ENCODE measurements at places on chromosomes 6 and 20.
A peak's percentile ranks its signal among the peaks of the same experiment; 100 is the strongest.

DNA sequence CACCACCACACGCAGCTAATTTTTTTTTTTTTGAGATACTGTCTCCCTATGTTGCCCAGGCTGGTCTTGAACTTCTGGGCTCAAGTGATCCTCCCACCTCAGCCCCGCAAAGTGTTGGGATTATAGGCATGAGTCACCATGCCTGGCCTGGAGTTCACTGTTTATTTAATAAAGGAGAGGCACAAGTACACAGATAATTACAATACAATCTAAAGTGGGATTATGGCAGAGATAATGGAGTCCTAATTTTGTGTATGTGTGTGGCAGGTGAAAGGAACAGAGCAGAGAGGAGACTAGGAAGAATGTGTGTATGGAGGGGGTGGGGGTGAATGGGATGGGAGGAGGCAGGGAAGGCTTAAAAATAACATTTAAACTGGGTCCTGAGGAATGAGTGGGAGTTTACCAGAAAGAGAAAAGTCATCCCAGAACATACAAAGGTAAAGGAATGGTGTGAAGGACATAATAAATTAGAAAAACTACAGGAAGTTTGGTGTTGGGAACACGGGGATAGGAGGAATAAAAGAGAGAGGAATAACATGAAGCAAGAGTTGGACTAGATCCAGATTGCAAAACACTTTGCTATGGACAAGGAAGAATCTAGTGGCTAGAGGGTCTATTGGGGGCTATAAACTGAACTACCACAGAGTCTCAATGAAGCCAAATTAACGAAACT lies 4.4 kb downstream of the NCOA5 start:
- no peak for DNase-seq

- no peak for DNase-seq
Observed at GRCh38 chr6:75550544-75551167, 51.0 kb upstream of the SENP6 start.

DNA sequence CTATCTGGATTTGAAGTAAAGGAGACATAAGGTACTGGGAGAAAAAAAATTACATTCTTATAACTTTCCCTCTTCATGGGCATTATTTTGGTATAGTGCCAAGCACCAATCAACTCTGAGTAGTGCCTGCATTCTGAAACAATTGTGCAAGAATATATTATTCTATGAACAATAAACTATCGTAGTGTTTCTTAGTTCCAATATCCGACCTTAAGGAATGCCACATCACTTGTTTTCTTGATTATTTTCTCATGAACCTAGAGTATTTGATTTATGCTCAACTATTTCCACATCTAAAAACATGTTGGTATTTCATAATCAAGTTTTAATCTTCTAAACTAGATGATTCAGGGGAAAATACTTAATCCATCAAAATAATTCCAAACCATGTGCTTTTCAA lies 294.4 kb upstream of the TBX18 start:
- DNase-seq, result no peak

- no peak for DNase-seq
Observed at GRCh38 chr6:10307476-10307875, 107.4 kb downstream of the TFAP2A start.

GRCh38 chr20:56428881-56429280 lies 16.8 kb downstream of the CASS4 start:
- no peak for DNase-seq

DNA sequence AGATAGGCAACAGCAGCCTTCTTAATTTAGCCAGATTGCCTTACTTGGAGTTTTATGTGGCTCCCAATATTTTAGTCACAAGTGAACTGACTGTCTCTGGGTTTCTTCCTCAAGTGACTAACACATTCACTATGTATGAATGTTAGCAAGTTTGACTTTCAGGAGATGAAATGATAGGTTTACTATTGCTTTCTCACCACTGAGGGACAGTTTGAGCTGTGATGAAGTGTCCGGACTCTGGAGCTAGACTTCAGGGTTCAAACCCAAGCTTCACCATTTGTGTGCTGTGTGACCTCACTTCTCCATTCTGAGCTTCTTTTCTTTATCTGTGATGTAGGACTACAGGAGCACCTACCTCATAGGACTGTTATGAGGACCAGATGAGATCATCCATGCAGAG lies 8.2 kb downstream of the DHX35 start:
- no peak for DNase-seq

DNA sequence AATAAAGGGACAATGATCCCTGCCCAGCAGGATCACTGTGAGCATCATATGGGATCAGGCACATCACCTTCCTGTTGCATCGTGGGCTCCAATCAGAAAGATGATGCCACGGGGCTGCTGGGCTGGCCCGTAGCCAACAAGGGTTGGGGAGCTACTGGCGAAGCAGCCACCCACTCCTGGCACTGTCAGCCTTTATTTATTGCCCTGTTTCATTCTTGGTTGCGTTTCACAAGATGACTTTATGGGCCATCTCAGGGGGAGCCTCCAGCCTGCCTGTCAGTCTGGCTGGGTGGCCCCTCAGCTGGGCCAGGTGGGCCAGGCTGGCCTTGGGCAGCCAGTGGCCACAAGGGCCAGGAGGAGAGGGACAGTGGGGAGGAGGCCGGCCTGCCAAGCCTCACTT lies 17.3 kb downstream of the VSTM2L start:
- DNase-seq, result no peak

- DNase-seq, result no peak
Observed at GRCh38 chr20:11329271-11329670, 588.4 kb upstream of the BTBD3 start.

- no peak for DNase-seq
Observed at GRCh38 chr6:142883011-142883410, 62.0 kb downstream of the HIVEP2 start.

DNA sequence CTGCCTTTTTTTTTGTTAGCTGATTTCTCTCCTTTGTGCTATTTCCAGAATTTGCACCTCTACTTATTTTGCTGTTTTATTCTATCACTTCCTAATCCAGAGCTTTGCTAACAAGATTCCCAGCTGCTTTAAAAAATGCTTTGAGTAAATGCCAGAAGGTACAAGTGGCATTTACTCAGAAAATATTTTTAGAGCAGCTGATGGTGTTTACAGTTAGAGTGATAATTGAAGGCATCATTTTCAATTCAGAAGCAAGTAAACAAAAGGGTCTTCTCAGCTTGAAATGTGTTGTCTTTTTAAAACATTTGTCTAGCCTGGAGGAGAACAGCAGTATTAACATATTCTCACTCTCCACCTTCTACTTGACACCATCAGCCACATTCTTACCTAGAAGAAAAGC lies 99.9 kb downstream of the OTOR start:
- DNase-seq, result no peak

DNA sequence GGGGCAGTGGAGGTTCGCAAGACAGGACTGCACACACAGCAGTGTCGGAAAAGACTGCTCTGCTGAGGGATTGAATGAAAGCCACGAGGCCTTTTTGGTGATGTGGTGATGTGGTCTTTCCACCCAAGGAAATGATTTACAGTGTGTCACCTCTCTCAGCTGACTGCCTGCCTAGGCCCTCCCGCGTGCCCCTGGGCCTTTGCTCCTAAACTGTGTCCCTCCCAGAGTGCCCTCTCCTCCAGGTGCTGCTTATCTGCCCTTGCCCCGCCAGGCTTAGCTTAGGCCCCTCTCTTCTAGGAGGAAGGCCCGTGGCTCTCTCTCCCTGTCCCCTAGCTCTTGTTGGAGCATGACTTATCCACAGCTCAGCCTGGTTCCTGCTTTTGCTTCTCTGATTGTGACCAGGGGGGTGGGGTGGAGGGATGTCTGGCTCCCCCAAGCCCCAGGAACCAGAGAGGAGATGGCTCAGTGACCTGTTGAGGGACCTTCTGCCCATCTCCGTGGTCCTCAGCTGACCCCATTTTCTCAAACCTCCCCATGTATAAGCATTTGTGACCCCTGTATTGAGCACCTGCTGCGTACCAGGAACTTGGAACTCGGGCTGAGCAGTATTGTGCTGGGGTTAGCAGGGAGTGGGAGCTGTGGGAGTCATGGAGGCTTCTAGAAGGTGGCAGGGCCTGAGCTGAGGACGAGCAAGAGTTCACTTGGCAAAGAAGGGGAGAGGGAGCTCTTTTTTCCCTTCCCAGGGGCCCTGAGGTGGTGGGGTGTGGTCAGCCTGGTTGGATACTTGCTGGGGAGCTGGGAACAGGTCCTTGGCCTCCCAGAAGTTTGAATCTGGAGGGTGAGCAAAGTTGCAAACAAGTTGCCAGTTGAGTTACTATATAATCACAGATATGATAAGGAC lies 2.2 kb downstream of the SRC start:
- peak; percentile 55 for DNase-seq

GRCh38 chr6:3323148-3323547 lies 64.4 kb downstream of the PSMG4 start:
- DNase-seq, result peak; percentile 18

DNA sequence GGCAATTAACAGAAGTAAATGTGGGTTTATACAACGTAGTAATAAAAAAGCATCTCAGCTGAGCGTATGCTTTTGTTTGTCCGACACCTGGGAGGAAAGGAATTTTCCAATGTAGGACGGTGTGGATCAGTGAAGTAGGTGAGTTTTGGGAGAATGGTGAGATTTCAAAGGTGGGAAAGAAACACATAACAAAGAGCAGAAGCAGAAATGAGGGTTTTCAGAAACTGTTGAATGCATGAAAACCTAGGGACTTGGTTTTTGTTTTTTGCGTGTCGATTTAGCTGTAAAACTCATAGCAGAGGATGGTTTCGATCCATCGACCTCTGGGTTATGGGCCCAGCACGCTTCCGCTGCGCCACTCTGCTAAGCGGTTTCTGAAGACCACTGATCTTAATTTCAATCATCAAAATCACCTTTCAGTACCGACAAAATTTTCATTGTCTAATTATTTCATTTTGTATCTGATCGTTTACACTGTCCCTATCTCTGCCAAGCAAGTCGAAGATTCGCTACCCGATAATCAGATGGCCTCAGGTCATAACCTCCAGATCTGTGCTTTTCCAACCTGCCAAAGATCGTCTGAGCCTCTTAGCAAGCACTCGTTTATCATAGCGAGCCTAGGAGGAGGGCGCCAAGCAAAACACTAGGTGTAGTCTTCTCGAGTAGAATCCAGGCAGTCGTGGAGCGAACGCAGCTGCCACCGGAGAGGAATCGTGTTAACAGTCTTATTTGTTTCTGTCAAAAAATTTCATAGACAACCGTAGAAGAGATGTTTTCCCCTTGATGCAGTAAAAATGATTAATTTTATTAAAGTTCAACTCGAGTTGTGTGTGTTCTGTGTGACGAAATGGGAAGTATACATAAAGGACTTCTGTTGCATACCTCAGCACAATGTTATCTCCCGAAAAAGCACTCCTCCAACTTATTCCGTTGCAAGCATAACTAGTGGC lies 20.9 kb upstream of the POM121L2 start:
- no peak for DNase-seq

DNA sequence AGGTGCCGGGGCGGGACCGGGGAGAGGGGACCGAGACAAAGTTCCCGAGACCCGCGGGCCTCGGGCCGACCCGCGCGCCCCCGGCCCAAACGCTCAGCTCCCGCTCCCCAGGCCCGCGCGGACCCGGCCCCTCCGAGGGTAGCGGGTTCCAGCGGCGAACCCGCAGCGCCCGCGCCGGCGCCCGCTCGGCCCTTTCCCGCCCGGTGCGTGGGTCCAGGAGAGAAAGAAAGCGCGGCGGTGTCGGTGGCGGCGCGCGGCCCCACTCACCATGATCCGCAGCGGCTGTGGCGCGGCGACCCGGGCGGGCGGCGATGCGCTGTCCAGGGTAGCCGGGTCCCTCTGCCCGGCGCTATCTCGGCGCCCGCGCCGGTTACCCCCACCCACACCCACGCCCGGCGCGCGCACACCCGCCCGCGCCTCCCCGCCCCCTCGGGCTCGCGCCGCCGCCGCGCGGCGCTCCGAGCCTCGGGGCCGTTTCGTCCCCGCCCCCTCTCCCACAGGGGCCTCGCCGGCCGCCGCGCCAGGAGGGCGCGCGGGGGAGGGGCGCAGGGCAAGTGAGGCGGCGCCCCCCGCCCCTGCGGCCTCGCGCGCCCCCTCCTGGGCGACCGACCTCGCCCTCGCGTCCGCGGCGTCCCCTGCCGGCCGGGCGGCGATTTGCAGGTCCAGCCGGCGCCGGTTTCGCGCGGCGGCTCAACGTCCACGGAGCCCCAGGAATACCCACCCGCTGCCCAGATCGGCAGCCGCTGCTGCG lies at the start of gene ELOVL2:
TSS of gene ELOVL2 (minus strand) at position 345 of the 751 bp plus-strand sequence. CDS start at position 270, 75 bp downstream.
- peak; percentile 74 for DNase-seq

- no peak for DNase-seq
Observed at GRCh38 chr6:75758061-75758460, 9.0 kb downstream of the MYO6 start.

DNA sequence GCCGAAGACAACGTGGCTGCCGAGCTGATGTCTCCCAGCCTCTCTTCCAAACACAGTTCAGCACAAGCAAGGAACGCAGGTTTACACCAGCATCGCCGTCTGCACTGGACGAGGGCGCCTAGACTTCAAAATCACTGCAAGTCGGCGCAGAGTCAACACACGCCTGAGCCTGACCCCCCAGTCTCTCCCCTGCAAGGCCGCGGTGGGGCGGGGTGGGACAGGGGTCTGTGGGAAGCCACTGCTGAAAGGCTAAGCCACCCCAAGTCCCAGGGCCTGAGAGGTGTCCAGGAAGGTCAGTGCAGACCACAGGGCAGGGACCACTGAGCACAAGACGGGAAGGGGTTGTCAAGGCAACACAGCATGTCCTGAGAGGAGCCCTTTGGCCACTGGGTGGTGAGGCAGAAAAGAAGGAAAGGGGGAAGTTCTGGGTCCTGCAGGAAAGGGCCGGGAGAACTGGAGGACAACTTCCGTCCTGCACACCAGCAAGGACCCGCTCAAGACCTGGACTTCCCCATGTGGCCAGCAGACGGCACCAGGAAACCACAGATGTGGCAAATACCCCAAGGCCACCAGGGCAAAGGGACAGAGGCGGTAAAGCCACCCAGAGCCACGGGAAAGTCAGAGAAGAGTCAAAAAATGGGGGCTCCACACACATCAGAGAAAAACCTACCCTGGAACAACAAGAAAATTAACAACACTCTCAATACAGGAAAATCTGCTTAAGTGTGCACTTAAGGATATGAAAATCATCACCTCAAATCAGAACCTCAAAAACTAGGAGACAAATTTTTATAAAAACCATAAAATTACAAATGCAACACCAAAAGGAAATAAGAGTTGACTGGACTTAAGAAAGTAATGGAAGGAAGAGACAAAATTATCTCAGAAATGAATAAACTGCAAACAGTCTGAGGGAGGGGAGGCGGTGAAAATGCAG lies 84.8 kb downstream of the TAF4 start:
- DNase-seq, result no peak

Data from left forelimb (tissue), 1 donor.